ENCODE measurements at places on chromosomes 2 and 18. TPM values are rescaled to one million over a fixed set of nuclear protein-coding genes. Genes with fewer than 3 reads are reported as not detected.
A peak's percentile ranks its signal among the peaks of the same experiment; 100 is the strongest.

DNA sequence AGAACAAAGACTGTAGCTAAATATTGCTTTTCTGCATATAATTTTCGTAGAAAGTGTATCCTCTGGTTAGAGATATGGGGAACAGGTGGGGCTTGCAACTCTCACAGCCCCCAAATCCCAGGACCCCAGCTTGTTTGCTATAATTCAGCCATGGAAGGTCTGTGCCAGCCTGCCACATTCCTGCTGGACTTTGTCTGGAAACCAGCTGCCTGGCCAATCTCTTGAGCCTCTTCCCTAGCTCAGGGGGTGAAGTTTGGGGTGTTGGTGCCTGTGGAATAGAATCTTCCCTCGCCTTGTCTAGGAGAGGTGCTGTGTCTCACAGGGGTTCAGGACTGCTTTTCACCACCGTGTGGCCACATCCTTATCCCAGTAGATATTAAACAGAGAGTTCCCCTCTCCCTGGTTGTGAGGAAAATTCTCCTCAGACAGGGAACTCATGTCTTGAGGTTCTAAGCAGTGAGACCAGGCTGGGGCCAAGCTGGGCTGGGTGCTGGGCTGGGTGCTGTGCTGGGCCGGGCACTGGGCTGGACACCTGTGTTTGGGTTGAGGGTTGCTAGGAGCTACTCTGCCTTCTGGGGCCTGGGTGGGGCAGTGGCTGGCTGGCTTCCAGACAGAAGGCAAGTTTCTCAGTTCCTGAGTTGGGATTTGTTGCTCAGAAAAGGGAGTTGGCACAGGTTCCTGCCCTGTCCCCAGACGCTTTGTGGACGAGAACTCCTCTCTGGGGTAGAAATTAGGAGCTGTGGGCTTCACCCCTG, 12.3 kb downstream of the TOGARAM2 start:
- no peak for DNase-seq
- no peak overlapping the region for H3K4me3 ChIP-seq

DNA sequence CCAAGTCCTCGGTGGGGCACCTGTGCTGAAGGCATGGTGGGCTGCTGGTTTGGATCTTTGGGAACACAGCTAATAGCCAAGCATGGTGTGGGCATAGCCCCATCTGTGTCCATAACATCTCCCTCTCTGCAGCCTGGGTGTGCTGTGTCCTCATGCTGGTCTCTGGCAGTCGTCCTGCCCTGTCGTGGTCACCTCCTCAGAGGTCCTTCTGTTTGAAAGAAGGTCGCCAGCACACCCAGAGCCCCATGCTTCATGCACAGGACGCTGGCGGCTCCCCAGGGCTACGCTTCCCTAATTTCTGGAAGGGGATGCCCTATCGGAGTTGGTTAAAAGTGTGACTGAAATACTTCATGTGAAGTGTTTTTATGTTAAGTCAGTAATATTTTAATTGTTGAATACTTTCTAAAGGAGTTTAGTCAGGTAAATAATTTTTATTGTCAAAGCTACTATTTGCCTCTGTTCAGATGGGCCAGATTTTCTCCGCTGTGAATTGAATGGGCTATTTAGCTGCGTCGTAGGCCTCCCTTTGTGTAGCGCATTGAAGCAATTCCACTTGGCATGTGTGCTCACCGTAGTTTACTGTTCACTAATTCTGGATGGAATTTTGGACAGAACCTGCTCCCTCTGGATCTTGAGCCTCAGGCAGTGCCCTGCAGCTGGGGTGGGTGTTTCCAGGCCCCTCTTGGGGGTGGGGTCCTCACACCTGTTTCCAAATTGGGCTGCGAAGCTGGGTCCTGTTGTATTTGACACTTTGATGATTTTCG, 81.9 kb downstream of the WDSUB1 start:
- no peaks in the 10 kb centered on the region for H3K36me3 ChIP-seq
- no peaks in the 10 kb centered on the region for H3K27me3 ChIP-seq
- no peak for DNase-seq
- H3K4me3 ChIP-seq: no peak overlapping the region
- no peak overlapping the region for H3K27ac ChIP-seq

- peaks cover 23% of the 10 kb centered on the region for H3K36me3 ChIP-seq
- H3K4me1 ChIP-seq: peaks cover 43% of the 10 kb centered on the region
- peak within 1 kb of the TSS; percentile 93 for H3K27ac ChIP-seq
- no peaks in the 10 kb centered on the region for H3K27me3 ChIP-seq
Observed at GRCh38 chr2:85584354-85584856, at the start of gene VAMP5. Gene VAMP5 (plus strand): TSS chr2:85584431. CDS start chr2:85584491, 60 bp downstream.

- no peak overlapping the region for H3K27ac ChIP-seq
- H3K4me1 ChIP-seq: no peaks in the 10 kb centered on the region
- H3K27me3 ChIP-seq: no peaks in the 10 kb centered on the region
- H3K4me3 ChIP-seq: no peak overlapping the region
- no peaks in the 10 kb centered on the region for H3K36me3 ChIP-seq
Observed at GRCh38 chr2:40480596-40480995, 28.7 kb upstream of the SLC8A1 start.

DNA sequence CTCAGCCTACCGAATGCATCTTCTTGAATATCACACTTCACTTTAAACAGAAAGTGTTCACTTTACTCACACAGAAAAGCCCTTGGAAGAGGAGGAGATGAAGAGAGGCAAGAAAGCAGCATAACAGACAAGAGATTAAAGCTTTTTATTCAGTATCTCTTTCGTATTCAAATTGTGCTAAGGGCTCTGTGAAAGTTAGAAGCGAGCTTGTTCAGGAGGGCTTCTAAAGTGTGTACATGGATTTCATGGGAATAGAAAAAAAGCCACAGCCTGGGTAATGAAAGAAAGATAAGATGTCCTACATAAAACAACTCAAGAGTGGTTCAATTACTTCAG, 531.9 kb downstream of the TMEM182 start:
- peaks cover 2% of the 10 kb centered on the region for H3K27me3 ChIP-seq
- H3K4me1 ChIP-seq: no peaks in the 10 kb centered on the region
- no peaks in the 10 kb centered on the region for H3K36me3 ChIP-seq
- H3K4me3 ChIP-seq: no peak overlapping the region
- no peak overlapping the region for H3K27ac ChIP-seq

GRCh38 chr2:113169586-113169985, 4.2 kb upstream of the PSD4 start:
- peaks cover 69% of the 10 kb centered on the region for H3K4me1 ChIP-seq
- no peak overlapping the region for H3K4me3 ChIP-seq
- peaks cover 28% of the 10 kb centered on the region for H3K36me3 ChIP-seq
- DNase-seq: peak; percentile 12
- H3K27me3 ChIP-seq: no peaks in the 10 kb centered on the region

DNA sequence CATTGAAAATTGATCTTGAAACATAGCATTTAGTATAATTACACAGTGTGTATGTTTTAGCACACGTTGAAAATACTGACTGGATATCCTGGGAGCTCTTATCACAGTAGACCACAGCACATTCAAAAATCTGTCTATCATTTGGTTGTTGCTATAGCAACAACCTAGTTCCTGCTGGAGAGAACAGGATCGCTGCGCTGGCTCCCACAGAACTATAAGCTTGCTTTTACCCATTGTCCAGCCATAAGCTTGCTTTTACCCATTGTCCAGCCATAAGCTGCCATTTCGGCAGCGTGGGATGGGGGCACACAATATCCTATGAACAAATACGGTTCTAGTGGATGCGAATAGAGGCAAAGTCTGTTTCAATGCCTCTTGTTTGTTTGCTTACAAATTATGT, 70.4 kb upstream of the ST6GAL2 start:
- H3K27me3 ChIP-seq: no peaks in the 10 kb centered on the region
- no peaks in the 10 kb centered on the region for H3K4me1 ChIP-seq
- DNase-seq: no peak
- H3K36me3 ChIP-seq: no peaks in the 10 kb centered on the region
- no peak overlapping the region for H3K4me3 ChIP-seq

DNA sequence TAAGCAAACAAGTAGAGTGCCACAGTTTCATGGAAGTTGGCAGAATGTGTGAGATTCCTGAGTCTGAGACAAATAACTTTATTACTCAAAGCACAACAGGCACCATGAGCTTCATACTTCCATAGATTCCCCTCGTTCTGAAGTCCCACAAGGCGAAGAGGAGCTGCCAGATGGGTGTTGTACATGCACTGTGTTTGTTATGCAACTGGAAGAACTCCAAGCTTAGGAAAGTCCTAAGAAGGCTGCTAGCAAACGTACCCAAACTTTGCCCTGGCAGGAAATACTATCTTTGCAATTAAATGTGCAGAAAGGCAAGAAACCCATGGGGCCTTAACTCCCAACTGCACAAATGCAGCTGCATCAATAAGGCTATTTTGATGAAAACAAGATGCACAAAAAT, 1.6 kb upstream of the GCA start:
- DNase-seq: no peak
- peaks cover 3% of the 10 kb centered on the region for H3K36me3 ChIP-seq
- H3K27ac ChIP-seq: no peak overlapping the region
- H3K4me3 ChIP-seq: no peak overlapping the region
- H3K4me1 ChIP-seq: peaks cover 15% of the 10 kb centered on the region

DNA sequence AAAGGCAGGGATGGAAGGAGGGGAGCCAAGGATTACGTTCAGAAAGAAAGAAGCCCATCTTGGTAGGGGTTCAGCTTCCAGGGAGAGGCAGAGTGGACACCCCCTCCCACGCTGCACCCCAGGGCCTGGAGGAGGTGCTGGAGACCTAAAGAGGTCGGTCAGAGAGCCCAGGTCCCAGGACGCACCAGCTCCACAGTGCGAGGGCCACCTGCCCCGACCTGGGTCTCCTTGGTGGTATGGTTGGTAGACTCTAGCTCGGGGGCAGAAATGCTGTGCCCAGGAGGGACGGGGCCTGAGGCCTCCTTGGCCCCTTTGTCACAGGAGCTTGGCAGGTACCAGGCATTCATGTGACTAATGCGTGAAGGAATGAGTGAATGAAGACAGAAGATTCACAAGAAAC, 87.1 kb upstream of the RAB6C start:
- H3K27me3 ChIP-seq: peaks cover 8% of the 10 kb centered on the region
- no peaks in the 10 kb centered on the region for H3K36me3 ChIP-seq
- no peak overlapping the region for H3K4me3 ChIP-seq
- DNase-seq: no peak

DNA sequence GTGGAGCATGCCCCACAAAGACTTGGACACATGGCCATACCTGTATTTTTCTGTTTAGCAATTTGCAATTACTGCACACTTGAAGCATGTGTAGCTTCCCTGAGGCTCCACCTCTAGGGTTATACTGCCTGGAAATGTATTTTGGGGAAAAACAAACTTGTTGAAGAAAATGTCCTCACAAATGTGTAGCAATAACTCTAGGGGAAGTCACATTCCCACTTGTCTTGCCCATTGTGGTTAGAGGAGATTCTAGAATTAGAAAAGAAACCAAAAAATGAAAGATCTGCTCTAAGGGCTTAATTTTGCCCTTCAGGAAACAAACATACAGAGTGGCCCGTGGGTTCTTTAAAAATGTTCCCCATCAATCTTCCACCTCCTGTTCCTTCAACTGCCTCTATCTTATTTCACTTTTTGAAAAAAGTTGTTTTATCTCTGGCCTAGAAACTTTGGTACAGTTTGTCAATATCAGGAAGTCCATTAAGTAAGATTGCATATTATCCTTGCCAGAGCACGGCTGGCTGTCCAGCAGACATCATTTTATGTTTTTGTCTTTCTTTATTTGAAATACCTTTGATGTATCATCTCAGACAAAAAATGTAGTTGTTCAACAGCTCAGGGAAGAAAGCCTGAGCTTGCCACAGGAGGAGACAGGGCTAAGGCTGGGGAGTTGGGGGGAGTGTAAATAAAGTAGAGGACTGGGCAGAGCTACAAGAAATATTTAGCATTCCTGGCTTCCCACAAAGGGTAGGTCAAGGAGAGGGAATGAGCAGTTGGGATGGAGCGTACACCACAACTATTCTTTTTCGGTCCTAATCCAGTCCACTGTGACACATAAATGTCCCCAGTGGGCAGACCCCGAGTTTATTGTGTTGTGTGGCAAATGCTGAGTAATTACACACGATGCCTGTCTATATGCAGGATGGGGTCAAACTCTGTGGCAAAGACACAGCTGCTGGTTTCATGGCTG, 96.8 kb upstream of the CDC42EP3 start:
- no peak overlapping the region for H3K27ac ChIP-seq
- H3K4me1 ChIP-seq: peaks cover 9% of the 10 kb centered on the region
- H3K4me3 ChIP-seq: no peak overlapping the region

DNA sequence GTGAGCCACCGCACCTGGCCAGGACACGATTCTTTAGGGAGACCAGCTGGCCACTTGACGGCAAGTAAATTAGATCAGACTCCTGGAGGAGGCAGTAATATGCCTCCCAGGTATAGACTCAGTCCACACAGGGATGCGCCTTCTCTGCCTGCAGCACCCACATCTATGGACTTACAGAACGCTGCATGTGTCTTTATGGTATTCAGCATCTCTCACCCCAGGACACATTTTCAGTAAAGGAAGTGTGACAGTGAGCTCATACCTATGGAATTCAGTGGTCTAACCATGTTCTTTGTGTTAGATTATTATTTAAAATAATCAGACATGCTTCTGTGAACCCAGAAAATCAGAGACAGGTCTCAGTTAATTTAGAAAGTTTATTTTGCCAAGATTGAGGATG, 5.9 kb upstream of the NARS1 start:
- H3K27ac ChIP-seq: no peak overlapping the region
- no peak overlapping the region for H3K4me3 ChIP-seq
- peaks cover 2% of the 10 kb centered on the region for H3K36me3 ChIP-seq
- peaks cover 15% of the 10 kb centered on the region for H3K4me1 ChIP-seq

DNA sequence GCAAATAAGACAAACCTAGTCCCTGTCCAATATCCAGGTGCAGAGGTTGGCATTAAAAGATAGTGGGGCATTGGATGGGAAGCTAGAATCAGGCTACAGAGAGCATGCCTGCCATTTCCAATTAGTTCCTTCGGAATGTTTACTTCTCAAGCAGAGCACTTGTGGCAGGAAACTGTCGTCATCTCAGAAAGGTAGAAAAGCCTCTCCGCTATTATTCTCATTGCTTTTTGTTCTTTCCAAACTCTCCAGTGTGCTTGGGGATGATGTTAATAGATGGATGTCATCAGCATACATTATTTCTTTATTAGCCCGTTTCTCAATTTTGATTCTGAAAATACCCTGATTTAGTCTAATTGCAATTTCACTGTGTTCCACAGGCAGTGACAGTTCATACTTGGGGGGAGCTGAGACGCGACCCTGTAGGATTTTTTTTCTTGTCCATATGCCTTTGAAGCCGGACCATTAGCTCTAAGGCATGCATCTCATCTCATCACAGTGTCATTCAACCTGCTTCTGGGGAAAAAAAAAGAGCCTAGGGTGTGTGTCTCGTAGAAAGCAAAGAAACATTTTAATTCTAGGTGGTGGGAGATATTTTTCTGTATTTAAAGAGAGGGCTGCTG, 7.7 kb downstream of the ASB18 start:
- no peaks in the 10 kb centered on the region for H3K27me3 ChIP-seq
- H3K4me3 ChIP-seq: no peak overlapping the region
- no peak overlapping the region for H3K27ac ChIP-seq
- H3K4me1 ChIP-seq: no peaks in the 10 kb centered on the region
- no peak for DNase-seq

DNA sequence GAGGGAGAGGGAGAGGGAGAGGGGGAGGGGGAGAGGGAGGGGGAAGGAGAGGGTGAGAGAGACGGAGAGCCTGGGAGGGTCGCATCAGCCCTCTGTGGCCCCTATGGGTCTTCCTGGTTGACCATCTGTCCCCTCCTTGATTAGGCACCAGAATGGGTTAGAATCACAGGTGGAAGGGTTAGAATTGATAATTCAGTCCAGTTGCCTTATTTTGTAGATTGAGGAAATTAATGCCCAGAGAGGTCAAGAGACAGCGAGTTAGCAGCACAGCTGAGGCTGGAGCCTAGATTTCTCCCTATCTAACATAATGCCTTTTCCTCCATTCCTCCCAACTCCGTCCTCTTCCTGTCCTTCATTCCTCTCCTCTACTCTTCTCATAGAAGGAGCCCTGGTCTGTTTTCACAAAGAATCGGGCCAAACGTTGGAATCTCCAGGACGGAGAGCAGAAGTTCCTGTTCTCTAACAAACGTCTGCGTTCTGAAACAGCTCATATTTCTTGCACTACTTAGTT, 338 bp upstream of the THUMPD2 start:
- no peak for DNase-seq
- H3K36me3 ChIP-seq: peaks cover 20% of the 10 kb centered on the region
- peak overlapping the region; percentile 55 for H3K27ac ChIP-seq
- H3K4me3 ChIP-seq: peak overlapping the region; percentile 89

DUSP19 gene
- 2.1 TPM for total RNA-seq

PID1 gene
- total RNA-seq: not detected

All from activated CD8-positive, alpha-beta memory T cell treated with anti-CD3 and anti-CD28 coated beads, Interleukin-2, amount 10 ng/mL, durations not matched to agents 7 days and 5 days (primary cell).